ENCODE measurements at places on chromosomes 6 and 20.
A peak's percentile ranks its signal among the peaks of the same experiment; 100 is the strongest.

GRCh38 chr6:101597693-101598092 is 204.2 kb downstream of the GRIK2 start:
- no peak for DNase-seq

GRCh38 chr6:133553652-133554051 is 312.5 kb downstream of the EYA4 start:
- DNase-seq = peak; percentile 38

- DNase-seq = no peak
Measured at GRCh38 chr6:136338486-136338885, 48.8 kb upstream of the BCLAF1 start.

DNA sequence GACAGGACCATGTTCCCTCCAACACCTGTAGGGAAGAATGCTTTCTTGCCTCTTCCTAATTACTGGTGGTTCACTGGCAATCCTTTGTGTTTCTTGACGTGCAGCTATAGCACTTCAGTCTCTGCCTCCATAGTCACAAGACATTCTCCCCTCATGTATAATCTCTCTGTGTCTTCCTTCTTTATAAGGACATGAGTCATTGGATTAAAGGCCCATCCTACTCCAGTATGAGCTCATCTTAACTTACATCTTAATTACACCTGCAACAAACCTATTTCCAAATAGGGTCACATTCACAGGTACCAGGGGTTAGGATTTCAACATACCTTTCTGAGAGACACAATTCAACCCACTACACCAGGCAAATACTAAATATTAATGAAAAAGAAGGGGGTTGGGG is 213.6 kb downstream of the RNGTT start:
- DNase-seq = no peak
